ENCODE measurements at places on chromosomes 2 and 18.

GRCh38 chr2:96092951-96093350 lies 23.4 kb downstream of the ADRA2B start:
- peak; percentile 16 for DNase-seq

GRCh38 chr2:181457741-181458425 lies 697 bp downstream of the ITGA4 start:
- DNase-seq: peak; percentile 79

GRCh38 chr2:223740679-223741078 lies 96.7 kb downstream of the AP1S3 start:
- DNase-seq: no peak

- no peak for DNase-seq
Measured at GRCh38 chr2:238881353-238882081, 33.6 kb downstream of the TWIST2 start.

DNA sequence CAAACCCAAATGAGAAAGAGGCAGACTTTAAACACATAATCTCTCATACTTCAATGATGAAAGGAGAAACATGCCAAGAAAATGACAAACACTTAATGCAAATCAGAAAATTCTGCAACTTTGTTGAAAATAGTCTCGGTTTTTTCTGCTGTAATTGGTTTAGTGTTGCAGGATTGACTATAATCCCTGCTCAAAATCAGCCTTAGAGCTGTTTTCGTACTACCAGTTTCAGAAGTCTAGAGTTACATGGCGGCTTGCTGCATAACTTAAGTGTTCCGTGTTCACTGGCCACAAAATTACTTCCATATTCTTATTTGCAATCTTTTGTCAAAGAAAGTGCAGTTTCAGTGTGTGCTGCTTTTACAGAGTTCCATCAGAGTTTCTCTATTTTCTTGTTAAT lies 48.9 kb upstream of the ITGAV start:
- DNase-seq: no peak

- DNase-seq: no peak
Measured at GRCh38 chr2:239712755-239713154, 311.9 kb upstream of the HDAC4 start.

- DNase-seq: no peak
Measured at GRCh38 chr2:69453475-69454129, 16.4 kb upstream of the NFU1 start.

DNA sequence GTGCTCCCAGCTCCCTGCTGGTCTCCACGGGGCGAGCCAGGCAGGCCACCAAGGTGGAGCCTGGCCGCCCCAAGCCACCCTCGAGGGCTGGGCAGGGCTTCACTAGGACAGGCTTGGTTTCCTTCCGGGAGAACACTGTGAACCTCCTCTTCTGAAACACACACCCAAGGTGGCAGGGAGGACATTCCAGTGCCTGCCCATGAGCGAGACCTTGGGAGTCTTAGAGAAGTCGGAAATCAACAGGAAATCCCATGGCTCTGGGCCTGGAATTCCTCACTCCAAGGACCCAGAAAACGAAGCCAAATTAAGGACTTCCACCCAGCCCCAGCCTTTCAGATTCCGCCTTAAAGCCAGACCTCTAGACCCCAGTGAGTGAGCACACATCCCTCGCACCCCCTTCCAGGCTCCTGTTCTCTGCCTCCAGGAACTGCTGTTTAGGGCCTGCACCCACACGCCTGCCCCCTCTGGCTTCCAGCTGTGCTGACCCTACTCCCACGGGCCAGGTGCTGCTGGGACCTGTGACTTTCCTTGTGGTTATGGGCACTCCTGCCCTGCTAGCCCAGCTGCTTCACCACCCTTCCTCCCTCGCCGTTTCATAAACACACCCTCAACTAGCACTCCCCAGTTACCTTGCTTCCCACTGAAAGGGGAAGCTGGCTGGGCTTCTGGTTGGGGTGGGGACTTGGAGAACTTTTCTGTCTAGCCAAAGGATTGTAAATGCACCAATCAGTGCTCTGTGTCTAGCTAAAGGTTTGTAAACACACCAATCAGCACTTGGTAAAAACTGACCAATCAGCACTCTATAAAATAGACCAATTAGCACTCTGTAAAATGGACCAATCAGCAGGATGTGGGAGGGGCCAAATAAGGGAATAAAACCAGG lies 13.7 kb downstream of the GPR17 start:
- peak; percentile 74 for DNase-seq

DNA sequence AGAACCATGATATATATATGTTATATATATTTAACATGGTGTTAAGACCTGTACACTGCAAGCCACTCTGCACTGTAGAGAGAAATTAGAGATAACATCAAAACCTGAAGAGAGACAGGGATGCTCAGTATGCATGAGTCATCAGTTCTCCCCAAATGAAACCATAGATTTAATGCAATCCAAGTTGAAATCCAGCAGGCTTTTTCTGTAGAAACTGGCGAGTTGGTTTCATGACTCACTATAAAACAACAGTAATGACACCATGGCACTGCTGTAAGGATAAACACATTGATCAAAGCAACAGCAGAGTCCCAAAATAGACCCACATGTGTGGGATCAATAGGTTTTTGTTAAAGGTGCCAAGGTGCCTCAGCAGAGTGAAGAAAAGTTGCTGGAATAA lies 65.8 kb downstream of the RTP5 start:
- DNase-seq: no peak

DNA sequence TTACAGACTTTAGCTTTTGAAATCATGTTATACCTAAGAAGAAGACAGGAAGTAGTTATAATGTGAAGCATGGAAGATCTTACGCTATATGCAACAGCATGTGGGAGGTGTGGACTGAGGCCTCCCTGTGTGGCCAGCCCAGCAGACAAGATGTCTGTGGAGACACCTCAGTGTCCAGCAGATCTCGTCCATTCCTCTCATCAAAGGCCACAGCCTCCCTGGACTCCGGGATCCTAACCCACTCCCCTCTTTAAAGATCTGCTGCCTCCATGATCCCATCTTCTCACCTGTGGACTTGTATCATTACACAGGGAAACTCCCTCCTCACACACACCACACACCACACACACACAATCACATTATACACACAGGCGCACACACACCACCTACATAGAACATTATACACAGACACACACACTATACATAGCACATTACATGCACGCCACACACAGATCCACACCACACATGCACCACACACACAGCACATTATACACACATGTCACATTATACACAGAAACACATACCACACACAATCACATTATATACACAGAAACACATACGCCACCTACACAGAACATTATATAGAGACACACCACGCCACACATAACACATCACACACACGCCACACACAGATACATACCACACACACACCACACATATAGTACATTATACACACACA lies 89.5 kb downstream of the PXDN start:
- DNase-seq: no peak

GRCh38 chr18:44388329-44388728 lies 292.4 kb upstream of the SETBP1 start:
- no peak for DNase-seq

GRCh38 chr2:142286618-142287017 lies 155.8 kb upstream of the LRP1B start:
- no peak for DNase-seq

GRCh38 chr2:19759880-19760279 lies 141.9 kb downstream of the TTC32 start:
- no peak for DNase-seq
